ENCODE measurements at places on chromosomes 6 and 20. TPM values are rescaled to one million over a fixed set of nuclear protein-coding genes. Genes with fewer than 3 reads are reported as not detected.
A peak's percentile ranks its signal among the peaks of the same experiment; 100 is the strongest.

UBD gene
- total RNA-seq = 1.6 TPM

GSTA3 gene
- total RNA-seq = not detected

MACROD2 gene
- total RNA-seq = 7.3 TPM

HLA-DRB1 gene
- 49.8 TPM for total RNA-seq

CBFA2T2 gene
- 51.3 TPM for total RNA-seq

CLPSL1 gene
- not detected for total RNA-seq

LAMA5 gene
- total RNA-seq = 55.0 TPM

TRAPPC3L gene
- total RNA-seq = not detected

AVP gene
- total RNA-seq = not detected

NEDD9 gene
- 90.0 TPM for total RNA-seq

DNA sequence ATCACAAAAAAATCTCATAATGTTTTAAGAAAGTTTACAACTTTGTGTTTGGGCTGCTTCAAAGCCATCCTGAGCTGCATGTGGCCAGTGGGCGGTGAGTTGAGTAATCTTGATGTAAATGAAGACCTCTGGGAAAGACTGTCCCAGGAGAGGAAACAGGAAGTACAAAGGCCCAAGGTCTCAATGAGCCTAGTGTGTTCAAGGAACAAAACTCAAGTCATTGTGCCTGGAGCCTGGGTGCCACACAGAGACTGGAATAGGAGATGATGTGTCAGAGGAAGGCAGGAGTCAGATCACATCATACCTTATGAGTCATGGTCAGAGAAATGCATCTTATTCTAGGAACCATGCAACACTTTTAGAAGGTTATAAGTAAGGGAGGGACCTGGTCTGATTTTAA, 51.5 kb downstream of the COL19A1 start:
- DNase-seq = no peak

DNA sequence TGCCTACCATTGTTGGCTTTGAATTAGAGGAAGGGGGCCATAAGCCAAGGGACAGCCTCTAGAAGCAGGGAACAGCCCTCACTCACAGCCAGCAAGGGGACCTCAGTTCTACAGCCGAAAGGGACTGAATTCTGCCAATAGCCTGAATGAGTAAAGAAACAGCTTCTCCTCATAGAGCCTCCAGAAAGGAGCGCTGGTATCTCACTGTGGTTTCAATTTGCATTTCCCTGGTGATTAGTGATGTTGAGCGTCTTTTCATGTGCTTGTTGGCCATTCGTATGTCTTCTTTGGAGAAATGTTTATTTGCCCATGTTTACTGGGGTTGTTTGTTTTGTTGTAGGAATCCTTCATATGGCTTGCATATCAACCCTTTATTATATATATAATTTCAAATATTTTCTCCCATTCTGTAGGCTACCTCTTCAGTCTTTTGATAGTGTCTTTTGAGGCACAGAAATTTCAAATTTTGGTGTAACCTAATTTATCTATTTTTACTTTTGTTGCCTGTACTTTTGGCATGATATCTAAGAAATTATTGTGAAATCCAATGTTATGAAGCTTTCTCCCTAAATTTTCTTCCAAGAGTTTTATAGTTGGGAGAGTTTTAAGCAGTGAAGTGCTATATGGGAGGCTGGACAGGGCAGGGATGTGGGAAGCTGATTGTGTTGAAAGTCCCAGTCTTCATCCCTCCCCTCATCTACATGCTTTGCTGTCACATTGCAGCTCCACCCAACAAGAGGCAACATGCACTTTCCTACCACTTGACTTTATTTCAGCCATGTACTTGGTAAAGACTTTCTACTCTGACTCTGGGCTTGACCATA, 82.3 kb upstream of the SHLD1 start:
- DNase-seq = no peak

- DNase-seq = no peak
Observed at GRCh38 chr6:20252311-20252710, 40.0 kb upstream of the MBOAT1 start.

DNA sequence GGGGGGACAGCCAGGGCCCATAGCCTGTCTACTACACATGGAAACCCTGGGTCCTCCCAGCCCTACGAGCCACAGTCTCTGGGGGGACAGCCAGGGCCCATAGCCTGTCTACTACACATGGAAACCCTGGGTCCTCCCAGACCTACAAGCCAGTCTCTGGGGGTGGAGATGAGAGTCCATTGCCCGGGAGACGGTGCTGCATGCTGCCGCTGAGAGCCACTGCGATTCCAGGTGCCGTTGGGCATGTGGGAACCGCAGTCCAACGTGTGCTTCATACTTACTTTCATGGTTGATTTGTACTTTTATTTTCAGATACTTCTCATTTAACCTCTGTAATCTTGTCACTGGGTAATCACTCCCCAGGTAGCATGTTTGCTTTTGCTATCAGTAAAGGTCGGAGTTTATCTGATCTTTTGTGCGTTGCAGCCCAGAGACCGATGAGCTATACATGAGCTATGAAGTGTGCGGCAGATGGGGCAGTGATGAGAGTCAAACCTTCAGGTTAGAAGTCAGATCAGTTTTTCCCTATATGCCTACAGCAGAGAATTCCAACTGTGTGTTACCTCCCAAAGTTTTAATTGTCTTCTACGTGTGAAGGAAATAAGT, 58.2 kb downstream of the SMOC2 start:
- DNase-seq = no peak

- no peak for DNase-seq
Observed at GRCh38 chr6:20875369-20875963, 341.2 kb downstream of the CDKAL1 start.

GRCh38 chr6:35664945-35665344, 23.8 kb downstream of the FKBP5 start:
- no peak for DNase-seq

GRCh38 chr6:106279179-106279578, 46.4 kb downstream of the ATG5 start:
- no peak for DNase-seq

DNA sequence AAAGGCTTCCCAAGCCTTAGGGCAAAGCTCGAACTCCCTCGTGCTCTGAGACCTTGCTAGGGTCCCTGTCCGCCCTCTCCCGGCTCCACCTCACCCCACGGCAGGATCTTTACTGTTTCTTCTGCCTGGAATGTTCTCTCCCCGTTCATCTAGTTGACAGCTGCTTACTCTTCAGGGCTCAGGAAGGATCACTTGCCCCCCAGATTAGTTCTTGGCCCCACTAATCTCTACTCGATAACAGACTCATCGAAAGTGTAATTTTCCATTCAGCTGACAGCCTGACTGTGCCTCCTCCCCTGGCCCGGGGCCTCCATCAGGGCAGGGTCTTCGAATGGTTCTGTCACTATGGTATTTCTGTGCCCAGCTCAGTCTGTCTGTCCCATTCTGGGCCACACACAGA, 3.1 kb downstream of the MAP1LC3A start:
- no peak for DNase-seq

- DNase-seq = no peak
Observed at GRCh38 chr6:34414999-34415858, 10.6 kb downstream of the RPS10 start.

GRCh38 chr20:13202565-13202964, 18.5 kb upstream of the ISM1 start:
- no peak for DNase-seq

- peak; percentile 65 for DNase-seq
Observed at GRCh38 chr6:137233911-137234863, 15.0 kb upstream of the IFNGR1 start.

DNA sequence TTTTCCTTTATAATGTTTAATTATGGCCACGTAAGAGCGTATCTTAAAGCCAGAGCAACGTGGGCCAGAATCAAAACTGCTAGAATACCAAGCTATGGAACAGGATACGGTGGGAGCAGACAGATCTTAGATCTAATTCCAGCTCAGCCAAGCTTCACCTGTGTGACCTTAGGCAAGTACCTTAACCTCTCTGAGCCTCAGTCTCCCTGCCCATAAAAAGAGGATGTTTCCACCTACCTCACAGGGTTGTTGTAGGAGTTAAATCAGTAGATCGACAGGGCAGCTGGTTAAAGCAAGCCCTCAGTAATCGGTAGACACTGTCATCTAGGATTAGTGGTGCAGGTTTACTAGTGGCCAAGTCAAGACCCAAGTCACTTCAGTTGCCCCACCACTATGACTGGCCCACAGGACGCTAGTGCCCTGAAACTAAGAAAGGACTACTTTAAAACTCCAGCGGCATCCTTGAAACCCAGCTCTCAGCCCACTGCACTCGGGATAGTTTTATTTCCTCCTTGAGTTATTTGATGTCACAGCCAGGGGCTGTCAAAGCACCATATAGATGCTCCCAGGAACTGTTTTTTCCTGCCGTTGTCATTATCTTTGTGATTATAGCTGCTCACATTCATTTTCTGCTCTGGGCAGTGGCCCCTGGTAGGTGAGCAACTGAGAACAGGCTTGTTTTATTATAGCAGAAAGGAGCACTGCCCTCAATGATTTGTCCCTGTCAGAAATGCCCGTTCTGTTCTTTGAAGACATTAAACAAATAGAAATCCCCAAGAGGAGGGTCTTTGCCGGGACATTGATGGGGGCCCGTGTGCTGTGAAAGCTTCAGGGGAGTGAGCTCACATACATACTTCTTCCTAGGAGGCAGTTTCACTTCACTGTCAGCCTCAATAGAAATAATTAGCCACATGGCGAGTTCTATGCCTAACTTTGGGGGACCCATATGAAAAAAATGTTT, 63.1 kb downstream of the ISM1 start:
- no peak for DNase-seq

DNA sequence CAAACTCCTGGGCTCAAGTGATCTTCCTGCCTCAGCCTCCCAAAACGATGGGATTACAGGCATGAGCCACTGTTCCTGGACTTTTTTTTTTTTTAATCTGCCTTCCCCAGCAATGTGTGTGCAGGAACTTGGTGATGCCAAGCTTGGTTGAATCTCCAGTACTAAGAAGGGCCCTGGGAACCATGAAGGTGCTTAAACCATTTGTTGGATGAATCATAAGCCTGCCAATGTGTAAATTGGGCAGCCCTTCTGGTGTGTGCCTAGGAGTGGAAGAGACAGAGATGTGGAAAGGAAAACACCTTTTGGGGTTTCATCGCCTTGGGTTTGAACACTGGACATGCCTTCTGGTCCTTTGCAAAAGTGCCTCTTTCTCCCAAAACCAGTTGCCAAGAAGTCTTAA, 7.1 kb upstream of the SPO11 start:
- DNase-seq = no peak

GRCh38 chr6:159061805-159062563, 17.2 kb upstream of the TAGAP start:
- DNase-seq = no peak

GRCh38 chr6:28269492-28269891, 2.5 kb downstream of the ZSCAN26 start:
- no peak for DNase-seq

DNA sequence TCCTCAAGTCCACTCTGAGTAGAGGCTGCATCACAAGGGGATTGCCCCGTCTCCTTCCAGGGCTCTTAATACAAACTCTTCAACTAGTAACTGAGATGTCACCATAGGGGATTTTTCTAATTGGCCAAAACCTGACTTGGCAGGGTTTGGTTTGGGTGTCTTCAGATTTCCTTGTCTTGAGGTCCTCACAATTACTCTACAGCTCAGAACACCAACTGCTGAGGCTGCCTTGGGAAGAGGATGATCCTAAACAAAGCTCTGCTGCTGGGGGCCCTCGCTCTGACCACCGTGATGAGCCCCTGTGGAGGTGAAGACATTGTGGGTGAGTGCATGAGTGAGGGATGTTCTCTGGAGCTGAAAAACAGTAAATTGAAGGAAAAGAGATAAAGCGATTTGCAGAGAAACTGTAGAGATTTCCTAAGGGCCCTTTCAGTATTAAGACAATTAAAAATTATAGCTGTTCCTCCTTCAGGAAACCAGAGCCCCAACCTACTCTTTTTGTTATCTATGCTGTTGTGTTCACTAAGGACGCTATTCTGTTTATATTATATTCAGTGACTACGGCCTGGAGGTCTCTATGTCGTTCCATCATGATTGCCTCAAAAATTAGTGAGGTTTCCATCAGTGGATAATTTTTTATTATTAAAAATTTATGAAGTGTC, at the start of gene HLA-DQA1:
Gene HLA-DQA1, plus strand, starts transcription at position 188 of the 662 bp plus-strand sequence. Its CDS starts 53 bp downstream, at position 241.
- DNase-seq = no peak

- DNase-seq = no peak
Observed at GRCh38 chr6:154157082-154157481, 118.0 kb downstream of the OPRM1 start.

DNA sequence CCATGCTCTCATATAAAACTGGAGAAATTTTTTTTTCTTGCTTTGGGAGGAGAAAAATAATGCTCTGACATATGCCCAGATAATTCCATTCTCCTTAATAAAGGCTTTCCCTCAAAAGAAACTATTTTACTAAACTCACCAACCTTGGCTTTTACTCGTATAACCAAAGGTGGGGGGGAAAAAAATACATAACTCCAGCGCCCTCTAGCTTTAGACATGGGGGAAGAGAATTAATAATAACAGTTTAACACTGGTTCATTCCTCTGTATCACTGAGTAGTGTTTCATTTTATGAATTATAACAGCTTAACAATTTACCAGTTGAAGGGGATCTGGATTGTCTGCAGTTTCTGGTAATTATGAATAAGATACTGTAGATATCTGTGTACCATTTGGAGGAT, 1226.1 kb downstream of the GRIK2 start:
- no peak for DNase-seq

- DNase-seq = no peak
Observed at GRCh38 chr20:37801921-37802320, 101.0 kb upstream of the VSTM2L start.

- peak; percentile 94 for DNase-seq
Observed at GRCh38 chr6:130018292-130018743, at the start of gene L3MBTL3. Gene L3MBTL3 (plus strand): TSS chr6:130018581. CDS start chr6:130042700, 24,119 bp downstream.

DNA sequence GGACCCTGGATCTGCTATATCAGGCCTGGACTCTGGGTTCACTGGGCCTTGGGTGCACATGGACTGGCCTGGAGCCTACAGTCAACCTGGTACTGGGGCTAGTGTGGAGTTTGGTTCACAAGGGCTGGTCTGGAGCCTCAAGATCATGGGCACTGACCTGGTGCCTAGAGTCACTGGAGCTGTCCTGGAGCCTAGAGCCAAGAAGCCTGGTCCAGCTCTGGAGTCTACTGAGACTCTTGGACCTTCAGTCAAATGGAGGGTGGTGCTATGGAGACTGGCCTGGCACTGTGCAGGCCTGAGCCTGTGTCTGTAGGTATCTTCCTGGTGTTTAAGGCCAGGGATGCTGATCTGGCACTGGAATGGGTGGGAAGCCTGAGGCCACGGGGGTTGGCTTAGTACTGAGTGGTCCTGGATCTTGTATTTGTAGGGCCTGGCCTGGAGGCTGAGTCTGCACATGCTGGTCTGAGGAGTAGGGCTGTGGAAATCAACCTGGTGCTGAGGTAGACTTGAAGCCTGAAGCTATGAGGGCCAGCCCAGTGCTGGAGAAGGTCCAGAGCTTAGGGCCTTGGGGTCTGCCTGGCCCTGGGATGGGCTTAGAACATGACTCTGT, 16.5 kb upstream of the WFDC9 start:
- no peak for DNase-seq

DNA sequence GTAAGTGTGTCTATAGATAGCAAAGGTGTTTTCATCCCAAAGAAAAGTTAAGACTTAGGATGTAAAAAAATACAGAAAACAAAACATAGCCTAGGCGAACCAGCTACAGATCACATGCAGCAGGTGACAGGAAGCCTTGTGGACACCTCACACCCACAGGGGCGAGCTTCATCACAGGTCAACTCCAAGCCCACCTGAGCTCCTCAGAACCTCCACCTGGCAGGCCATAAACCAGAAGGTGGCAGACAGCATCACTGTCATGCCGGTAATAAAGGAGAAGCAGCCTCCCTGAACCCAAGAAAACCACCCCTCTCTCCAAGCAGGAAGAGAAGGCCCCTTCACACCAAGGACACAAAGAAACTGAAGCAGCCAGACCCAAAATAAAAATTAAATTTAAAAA, 1.0 kb downstream of the RALGAPA2 start:
- DNase-seq = peak; percentile 58

- no peak for DNase-seq
Observed at GRCh38 chr6:132070356-132070755, 119.2 kb upstream of the CCN2 start.

GRCh38 chr6:107565165-107565723, 75.3 kb downstream of the SOBP start:
- no peak for DNase-seq
